ENCODE measurements at places on chromosomes 6 and 20.
A peak's percentile ranks its signal among the peaks of the same experiment; 100 is the strongest.

- DNase-seq, result no peak
Observed at GRCh38 chr6:5053038-5053437, 32.1 kb upstream of the PPP1R3G start.

DNA sequence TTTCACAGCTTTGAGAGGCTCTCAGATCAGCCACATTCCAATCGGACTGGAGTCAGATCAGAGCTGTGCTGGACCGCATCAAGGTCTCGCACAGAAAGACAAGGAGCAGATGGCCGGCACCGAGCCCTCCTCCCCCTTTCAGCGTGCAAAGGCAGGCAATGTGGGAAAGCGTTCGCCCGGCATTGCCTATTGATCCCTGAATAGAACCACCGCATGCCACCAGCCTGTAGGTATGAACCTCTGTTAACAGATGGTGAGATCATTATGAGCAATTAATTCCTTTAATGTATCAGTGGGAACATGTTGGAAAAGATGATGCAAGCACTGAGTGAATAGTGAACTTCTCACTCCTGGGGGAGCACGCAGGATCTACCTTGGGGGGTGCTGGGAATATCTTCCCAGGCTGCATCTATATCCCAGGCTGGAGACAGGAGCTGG, 117.5 kb upstream of the ID4 start:
- peak; percentile 49 for DNase-seq

DNA sequence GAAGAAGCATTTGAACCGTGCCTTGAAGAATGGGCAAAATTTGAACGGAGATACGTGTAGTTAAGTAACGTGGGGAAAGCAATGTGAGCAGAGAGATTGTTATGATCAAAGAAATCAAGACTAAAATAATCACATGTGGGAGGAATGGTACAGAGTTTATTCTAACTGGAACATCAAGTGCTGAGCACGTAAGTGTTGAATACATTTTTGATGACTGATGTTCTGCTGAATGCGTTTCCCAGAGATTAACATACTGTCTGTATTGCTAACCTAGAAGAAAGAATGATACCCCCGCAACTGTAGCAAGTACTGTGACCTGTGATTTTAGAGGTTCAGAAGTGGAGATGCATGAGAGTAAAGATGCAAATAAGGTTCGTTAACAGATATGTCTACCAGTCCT, 146.9 kb upstream of the EPHA7 start:
- no peak for DNase-seq

DNA sequence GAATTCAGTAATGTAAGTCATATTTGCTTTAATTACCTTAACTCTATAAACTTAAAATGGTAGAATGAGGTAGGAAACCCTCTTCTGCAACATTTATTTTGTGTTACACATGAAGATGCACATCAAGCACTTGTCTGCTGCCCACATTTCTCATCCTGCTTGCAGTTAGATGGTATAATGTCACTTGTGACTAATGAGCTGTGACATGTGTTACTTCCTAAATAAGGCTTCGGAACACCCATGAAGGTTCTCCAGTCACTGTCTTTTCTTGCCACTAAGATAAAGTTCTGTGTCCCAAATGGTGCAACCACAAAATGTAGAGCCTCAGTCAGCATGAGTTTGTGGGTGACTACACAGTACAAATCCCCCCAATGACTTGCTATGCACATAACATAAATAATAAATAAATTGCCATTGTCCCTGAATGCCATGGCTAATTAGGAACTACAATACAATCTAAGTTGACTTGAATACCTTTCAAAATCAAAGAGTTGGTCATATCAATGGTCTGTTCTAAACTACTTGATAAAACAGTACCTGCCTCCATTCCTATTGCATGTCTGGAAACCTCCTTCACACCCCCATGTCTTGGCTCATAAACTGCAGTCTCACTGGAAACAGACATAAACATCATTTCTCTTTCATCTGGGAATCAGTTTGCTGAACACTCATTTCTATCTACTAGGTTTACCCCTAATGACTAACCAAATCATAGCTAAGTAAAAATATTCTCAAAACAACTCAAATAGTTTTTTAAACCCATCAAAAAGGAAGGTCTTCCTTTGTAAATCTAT, 157.2 kb downstream of the PTPRK start:
- DNase-seq, result no peak

- no peak for DNase-seq
Observed at GRCh38 chr6:34152042-34152524, 6.2 kb upstream of the GRM4 start.

DNA sequence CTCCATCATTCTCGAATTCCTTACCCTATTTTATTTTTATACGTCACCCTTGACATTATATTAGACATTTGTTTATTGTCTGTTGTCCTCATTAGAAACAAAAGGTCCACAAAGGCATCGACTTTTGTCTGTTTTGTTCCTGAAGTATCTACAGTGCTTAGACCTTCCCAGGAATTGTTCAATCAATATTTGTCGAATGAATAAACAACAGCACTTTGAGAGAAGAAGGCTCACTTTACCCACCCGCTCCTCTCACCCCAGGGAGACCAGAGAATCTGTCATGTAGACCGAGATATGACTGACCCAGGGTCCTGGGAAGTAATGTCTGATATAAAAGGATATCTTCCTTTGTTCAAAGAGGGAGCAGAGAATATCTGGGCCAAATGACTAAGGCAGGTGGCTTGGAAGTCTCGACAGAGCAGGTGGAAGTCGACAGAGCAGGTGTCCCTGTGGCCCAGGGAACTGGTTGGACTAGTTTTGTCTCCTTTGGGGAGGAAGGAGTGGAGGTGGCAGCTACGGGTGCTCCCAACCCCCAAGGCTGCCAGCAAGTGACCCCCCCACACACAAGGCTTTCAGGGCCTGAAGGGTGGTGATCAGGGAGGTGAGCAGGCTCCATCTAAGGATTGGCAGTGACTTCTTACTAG, 14.8 kb upstream of the CHMP4B start:
- no peak for DNase-seq
